ENCODE measurements at places on chromosomes 13 and 19. TPM values are rescaled to one million over a fixed set of nuclear protein-coding genes. Genes with fewer than 3 reads are reported as not detected.

The CGB3 gene
- polyA plus RNA-seq: not detected

The SLC35E1 gene
- polyA plus RNA-seq: 19.8 TPM

The TUBB4A gene
- polyA plus RNA-seq: 5.9 TPM

The DLL3 gene
- not detected for polyA plus RNA-seq

DNA sequence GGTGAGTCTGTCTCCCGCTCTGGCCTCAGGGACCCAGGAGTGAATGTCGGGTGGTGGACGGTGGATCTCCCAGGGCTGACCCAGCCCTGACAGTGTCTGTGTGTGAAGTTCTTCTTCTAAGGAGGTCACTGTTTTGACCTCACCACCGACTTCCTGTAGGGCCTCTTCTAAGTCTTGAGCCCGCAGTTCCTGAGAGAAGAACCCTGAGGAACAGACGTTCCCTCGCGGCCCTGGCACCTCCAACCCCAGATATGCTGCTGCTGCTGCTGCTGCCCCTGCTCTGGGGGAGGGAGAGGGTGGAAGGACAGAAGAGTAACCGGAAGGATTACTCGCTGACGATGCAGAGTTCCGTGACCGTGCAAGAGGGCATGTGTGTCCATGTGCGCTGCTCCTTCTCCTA is at the start of gene SIGLEC7:
TSS of gene SIGLEC7 (plus strand) at position 183 of the 400 bp plus-strand sequence. CDS start at position 252, 69 bp downstream.
- DNase-seq: no peak
- H3K27me3 ChIP-seq: peaks cover 49% of the 10 kb centered on the region
- H3K36me3 ChIP-seq: no peaks in the 10 kb centered on the region
- peaks cover 18% of the 10 kb centered on the region for H3K4me1 ChIP-seq
- no peak within 1 kb of the TSS for H3K27ac ChIP-seq

DNA sequence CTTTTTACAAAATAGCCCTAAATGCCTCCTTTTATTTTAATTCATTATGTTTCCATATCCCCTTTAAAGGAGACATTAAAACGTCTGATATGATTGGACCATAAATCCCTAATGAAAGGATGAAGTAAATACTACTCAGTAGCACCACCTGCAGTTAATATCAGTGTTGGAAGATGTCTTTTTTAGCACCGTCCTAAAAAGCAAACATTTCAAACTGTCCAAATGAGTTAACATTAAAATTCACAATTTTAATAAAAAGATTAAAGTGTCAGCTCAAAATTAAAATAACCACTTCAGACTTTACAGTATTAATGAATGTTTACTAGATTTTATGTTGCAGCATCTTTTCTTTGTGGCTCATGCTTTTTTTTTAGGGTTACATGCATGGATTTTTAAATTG is 12.3 kb downstream of the ZNF507 start:
- no peak for DNase-seq
- peaks cover 31% of the 10 kb centered on the region for H3K4me1 ChIP-seq
- H3K27ac ChIP-seq: no peak overlapping the region
- H3K4me3 ChIP-seq: no peak overlapping the region
- peaks cover 40% of the 10 kb centered on the region for H3K36me3 ChIP-seq

- DNase-seq: no peak
- peaks cover 32% of the 10 kb centered on the region for H3K27me3 ChIP-seq
- no peaks in the 10 kb centered on the region for H3K36me3 ChIP-seq
- H3K27ac ChIP-seq: no peak overlapping the region
- no peak overlapping the region for H3K4me3 ChIP-seq
- H3K4me1 ChIP-seq: peaks cover 9% of the 10 kb centered on the region
These were observed 5.5 kb upstream of the ENOX1 start for GRCh38 chr13:43792076-43792881.

- H3K27me3 ChIP-seq: peaks cover 6% of the 10 kb centered on the region
- DNase-seq: no peak
- no peaks in the 10 kb centered on the region for H3K4me1 ChIP-seq
- no peak overlapping the region for H3K27ac ChIP-seq
- H3K4me3 ChIP-seq: no peak overlapping the region
These were observed 131.5 kb upstream of the GJB6 start for GRCh38 chr13:20363603-20364002.

DNA sequence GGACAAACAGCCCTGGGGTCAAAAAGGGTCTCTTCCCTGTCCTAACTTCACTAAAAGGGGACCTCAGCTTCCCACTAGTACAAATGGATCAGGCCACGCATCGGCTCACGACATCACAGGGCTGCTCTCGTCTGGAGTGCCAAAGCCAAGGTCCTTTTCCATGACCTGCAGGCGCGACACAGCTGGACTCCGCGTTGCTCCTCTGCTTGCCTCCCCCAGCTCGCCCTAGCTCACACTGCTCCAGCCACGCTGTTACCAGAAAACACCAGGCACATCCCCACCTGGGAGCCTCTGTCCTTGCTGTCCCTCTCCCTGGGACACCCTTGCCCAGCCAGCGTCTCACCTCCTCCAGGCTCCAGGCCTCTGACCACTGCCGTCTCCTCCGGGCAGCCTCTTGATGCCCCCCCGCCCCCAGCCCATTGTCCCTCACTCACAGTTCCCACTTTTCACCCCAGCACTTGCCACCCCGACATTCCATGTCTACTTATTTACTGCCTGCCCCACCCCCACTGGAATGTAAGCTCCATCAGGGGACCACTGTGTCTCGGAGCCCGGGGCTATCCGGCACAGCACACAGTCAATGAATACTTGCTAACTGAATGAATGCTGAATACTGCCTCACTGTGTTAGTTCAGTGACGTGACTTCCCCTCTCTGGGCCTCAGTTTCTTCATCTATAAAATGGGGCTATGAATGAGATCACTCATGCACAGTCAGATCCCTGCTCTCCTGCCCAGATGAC is 20.7 kb downstream of the AKT2 start:
- peaks cover 5% of the 10 kb centered on the region for H3K36me3 ChIP-seq
- peaks cover 30% of the 10 kb centered on the region for H3K4me1 ChIP-seq
- H3K4me3 ChIP-seq: no peak overlapping the region
- DNase-seq: no peak
- peak overlapping the region; percentile 85 for H3K27ac ChIP-seq

DNA sequence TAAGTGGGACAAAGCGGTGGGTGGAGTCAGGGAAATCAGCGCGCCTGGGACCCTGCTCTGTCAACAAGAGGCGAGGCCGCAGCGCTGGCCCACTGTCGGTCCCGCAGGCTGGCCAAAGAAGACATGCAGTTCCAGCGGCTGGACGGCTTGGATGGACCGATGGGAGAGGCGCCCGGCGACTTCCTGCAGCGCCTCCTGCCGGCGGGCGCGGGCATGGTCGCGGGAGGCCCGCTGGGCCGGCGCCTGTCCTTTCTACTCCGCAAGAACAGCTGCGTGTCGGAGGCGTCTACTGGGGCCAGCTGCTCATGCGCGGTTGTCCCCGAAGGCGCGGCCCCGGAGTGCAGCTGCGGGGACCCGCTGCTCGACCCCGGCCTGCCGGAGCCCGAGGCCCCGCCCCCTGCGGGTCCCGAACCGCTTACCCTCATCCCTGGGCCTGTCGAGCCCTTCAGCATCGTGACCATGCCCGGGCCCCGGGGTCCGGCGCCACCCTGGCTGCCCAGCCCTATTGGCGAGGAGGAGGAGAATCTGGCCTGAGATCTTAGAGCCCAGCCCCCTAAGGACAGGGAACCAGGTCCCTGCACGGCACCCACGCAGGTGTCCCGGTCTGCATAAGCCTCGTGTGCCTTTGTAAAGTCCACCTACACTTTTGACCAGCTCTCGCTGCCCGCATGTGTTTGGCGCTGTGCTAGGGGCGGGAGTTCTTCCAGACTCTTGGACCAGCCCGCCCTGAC is 6.1 kb downstream of the BEST2 start:
- no peak overlapping the region for H3K27ac ChIP-seq
- H3K27me3 ChIP-seq: peaks cover 3% of the 10 kb centered on the region
- peak overlapping the region; percentile 5 for H3K4me3 ChIP-seq
- H3K4me1 ChIP-seq: peaks cover 7% of the 10 kb centered on the region

DNA sequence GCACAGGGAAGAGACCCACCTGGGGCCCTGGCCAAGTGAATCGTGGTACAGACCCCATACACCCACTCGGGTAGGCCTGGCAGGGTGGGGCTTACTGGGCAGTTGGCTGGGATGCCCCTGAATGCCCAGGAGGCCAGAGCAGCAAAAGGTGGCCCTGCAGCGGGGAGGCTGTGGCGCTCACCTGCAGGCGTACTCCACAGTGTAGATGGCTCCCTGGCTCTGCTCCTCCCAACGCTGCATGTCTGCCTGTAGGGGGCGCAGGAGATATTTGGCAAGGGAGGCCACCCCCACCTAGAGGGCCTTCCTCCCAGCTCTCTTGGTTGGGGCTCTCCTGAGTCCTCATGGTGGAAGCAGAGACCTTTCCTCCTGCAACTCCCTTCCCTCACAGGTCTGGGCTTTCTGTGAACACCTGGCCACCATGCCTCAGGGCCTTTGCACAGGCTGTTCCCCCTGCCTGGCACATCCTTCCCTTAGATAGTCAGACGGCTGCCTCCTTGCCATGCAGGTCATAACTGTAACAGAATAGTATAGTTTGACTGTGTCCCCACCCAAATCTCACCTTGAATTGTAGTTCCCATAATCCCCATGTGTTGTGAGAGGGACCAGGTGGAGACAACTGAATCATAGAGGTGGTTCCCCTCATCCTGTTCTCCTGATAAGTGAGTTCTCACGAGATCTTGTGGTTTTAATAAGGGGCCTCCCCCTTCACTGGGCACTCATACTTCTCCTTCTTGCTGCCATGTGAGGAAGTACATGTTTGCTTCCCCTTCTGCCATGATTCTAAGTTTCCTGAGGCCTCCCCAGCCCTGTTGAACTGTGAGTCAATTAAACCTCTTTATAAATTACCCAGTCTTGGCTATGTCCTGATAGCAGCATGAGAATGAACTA is 5.9 kb downstream of the BORCS8 start:
- H3K27me3 ChIP-seq: no peaks in the 10 kb centered on the region
- H3K4me1 ChIP-seq: peaks cover 34% of the 10 kb centered on the region
- H3K36me3 ChIP-seq: peaks cover 19% of the 10 kb centered on the region
- no peak overlapping the region for H3K4me3 ChIP-seq
- no peak for DNase-seq
- no peak overlapping the region for H3K27ac ChIP-seq

DNA sequence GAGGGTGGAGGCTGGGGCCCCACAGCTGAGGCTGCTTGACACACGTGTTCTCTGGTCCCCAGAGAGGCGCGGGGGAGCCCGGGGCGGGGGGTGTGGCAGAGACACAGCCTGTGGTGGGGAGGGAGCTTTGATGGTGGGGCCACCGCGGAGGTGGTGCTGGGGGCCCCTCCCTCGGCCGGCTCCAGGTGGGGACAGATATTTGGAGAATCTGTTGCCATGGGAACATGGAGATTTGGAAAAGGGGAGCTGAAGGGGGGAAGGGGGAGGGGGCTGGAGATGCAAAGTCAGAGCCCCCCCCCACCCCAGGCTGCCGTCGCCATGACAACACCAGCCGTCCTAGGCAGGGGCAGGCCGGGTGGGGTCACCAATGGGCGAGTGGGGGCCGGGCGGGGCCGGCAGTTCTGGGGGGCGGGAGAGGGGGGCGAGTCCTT is 1.2 kb downstream of the PRKCG start:
- peak overlapping the region; percentile 83 for H3K4me3 ChIP-seq
- H3K27ac ChIP-seq: no peak overlapping the region
- DNase-seq: peak; percentile 56

DNA sequence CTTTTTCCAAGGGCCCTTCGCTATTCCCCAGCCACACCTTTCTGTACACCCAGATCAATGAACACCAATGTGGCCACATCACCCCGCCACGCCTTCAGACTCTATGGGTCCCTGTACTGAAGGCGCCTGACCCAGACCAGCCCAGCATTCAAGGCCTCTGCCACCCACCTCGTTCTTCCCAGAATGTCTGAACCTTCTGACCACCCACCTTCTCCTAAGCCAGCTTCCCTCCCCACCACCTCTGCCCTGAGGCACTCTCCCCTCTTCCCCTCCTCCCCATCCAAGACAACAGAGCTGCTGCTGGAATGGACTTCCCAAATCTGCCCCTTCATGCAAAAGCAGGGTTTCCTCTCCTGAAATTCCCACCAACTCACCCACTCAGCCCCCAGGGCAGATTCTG is 3.3 kb upstream of the CEACAM20 start:
- peaks cover 5% of the 10 kb centered on the region for H3K36me3 ChIP-seq
- no peaks in the 10 kb centered on the region for H3K4me1 ChIP-seq
- H3K27ac ChIP-seq: no peak overlapping the region
- H3K4me3 ChIP-seq: no peak overlapping the region
- no peak for DNase-seq
- peaks cover 55% of the 10 kb centered on the region for H3K27me3 ChIP-seq

DNA sequence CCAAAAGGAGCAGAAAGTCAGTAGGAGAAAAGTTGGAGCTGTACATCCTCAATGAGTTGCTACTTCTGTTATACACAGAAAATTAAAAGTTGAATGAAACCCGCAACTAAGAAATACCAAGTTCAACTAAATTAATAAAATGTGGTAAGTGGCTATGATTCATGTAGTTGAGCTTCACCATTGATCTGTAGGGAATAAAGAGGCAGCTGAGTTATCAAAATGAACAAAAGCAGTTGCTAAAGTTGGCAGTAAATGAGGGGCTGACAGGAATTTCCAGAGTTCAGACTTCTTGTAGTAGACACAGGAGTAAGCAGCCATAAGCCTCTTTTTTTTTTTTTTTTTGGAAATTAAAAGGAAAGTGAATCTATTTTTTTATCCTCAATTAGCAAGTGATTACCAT is 234.6 kb downstream of the POSTN start:
- no peak overlapping the region for H3K4me3 ChIP-seq
- no peaks in the 10 kb centered on the region for H3K27me3 ChIP-seq
- no peaks in the 10 kb centered on the region for H3K4me1 ChIP-seq
- DNase-seq: no peak
- H3K27ac ChIP-seq: no peak overlapping the region

GRCh38 chr19:55467236-55468053 is 2.9 kb upstream of the C19orf85 start:
- peaks cover 9% of the 10 kb centered on the region for H3K4me1 ChIP-seq
- DNase-seq: peak; percentile 70
- H3K27me3 ChIP-seq: no peaks in the 10 kb centered on the region
- H3K27ac ChIP-seq: no peak overlapping the region

- H3K4me1 ChIP-seq: peaks cover 33% of the 10 kb centered on the region
- DNase-seq: no peak
- H3K4me3 ChIP-seq: peak overlapping the region; percentile 100
- no peaks in the 10 kb centered on the region for H3K27me3 ChIP-seq
These were observed 513 bp upstream of the ZNF317 start for GRCh38 chr19:9139609-9140158.

- no peak for DNase-seq
- H3K27me3 ChIP-seq: no peaks in the 10 kb centered on the region
- H3K4me3 ChIP-seq: no peak overlapping the region
- H3K4me1 ChIP-seq: peaks cover 10% of the 10 kb centered on the region
These were observed 235.2 kb downstream of the KCNRG start for GRCh38 chr13:50250401-50250800.

GRCh38 chr13:34681405-34681955 is 260.6 kb upstream of the NBEA start:
- H3K4me3 ChIP-seq: no peak overlapping the region
- no peak overlapping the region for H3K27ac ChIP-seq
- H3K27me3 ChIP-seq: no peaks in the 10 kb centered on the region
- H3K36me3 ChIP-seq: no peaks in the 10 kb centered on the region
- no peak for DNase-seq

All from naive B cell (primary cell).